NCI-H187 (cell line): ENCODE measurements at places on chromosomes 16 and 17.
A peak's percentile ranks its signal among the peaks of the same experiment; 100 is the strongest.

- DNase-seq: no peak
Observed at GRCh38 chr17:17729620-17730249, 48.5 kb downstream of the RAI1 start.

- DNase-seq: no peak
Observed at GRCh38 chr17:37024181-37024637, 75.5 kb downstream of the AATF start.

DNA sequence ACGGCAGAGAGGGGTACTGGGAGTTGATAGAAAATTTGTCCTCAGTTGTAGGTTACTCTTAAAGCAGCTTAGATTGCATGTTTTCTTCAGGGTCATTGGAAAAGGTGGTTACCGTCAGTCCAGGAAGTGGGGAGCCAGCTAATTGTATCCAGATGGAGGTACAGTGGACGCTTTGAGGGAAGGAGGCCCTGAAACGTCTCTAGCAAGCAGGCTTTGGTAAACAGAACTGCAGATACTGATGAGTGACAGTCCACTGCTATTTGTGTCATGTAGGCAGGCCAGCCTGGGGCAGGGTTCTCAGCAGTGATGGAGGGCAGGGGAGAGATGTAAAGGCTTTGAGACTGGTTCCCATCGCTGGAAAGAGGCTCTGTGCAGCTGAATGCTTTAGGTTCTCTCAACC lies 30.2 kb upstream of the ST6GALNAC1 start:
- DNase-seq: no peak

DNA sequence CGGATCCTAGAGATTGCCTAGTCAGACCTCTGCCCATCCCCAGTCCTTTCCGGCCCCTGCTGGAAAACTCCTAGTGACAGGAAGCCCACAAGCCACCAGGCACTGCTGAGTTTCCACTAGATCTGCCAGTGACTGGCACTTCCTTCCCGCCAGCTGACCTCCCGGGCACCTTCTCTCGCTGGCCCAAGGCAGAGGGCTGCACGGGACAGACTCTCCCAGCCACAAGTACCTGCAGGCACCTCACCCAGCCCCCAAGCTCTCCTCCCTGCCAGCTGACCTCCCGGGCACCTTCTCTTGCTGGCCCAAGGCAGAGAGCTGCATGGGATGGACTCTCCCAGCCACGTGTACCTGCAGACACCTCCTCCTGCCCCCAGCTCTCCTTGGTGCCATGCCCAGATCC lies 66.3 kb upstream of the DOC2B start:
- no peak for DNase-seq

- DNase-seq: no peak
Observed at GRCh38 chr16:75105306-75106061, 11.1 kb downstream of the LDHD start.

GRCh38 chr17:28427371-28427770 lies 21.4 kb upstream of the SLC46A1 start:
- DNase-seq: no peak

DNA sequence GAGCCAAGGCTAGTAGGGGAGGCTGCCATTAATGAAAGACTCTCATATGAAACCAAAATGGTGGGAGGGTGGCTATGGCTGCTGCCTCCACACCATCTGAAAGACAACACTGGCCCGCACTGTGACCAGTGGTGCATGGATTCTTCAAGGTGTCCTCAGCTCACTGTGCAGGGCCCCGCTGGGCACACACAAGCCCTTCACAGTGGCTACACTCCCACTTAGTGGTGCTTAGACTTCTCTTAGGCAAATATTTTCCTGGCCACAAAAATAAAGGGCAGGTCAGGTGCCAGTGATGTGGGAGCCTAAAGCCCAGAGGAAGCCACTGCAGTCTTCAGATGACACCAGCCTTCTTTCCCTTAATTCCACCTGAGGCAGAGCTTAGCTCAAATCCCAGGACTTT lies 38.1 kb upstream of the IRX3 start:
- no peak for DNase-seq

- no peak for DNase-seq
Observed at GRCh38 chr16:456891-457483, 31.5 kb downstream of the RAB11FIP3 start.

DNA sequence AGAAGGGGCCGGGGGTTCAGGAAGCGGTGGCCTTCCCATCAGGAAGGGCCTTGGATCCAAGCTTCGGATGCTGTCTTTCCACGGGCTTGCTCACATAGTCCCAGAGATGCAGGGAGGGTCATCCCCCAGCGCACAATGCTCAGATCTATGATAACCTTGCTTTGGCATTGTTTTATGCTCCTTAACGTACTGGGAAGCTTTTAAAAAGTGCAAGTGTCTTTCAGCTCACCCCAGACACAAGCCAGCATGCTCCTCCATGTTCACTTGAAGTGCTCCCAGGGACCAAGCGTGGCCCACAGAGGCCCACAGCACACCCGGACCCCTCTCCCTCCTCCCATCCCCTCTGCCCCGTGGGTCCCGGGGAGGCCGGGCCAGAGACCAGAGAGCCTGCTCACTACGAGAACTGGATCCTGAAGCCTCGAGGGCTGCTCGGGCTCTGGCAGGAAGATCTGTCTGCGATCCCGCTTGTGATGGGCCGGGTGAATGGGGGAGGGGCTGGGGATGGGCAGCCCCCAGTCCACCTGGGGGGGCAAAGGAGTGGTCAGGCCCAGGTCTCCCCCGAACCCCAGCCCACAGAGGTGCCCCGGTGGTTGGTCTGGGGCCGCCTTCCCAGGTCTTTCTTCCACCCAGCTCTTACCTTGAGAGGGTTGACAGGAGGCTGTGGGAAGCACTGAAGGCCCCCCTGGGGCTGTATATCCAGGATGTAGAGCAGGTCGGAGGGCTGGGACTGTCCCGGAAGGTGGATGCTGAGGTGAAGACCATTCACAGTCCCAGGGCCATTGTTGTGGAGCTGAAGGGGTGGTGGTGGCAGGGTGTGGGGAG lies 11.8 kb upstream of the FAM171A2 start:
- DNase-seq: no peak

GRCh38 chr17:28018439-28019070 lies 23.9 kb upstream of the NLK start:
- no peak for DNase-seq

DNA sequence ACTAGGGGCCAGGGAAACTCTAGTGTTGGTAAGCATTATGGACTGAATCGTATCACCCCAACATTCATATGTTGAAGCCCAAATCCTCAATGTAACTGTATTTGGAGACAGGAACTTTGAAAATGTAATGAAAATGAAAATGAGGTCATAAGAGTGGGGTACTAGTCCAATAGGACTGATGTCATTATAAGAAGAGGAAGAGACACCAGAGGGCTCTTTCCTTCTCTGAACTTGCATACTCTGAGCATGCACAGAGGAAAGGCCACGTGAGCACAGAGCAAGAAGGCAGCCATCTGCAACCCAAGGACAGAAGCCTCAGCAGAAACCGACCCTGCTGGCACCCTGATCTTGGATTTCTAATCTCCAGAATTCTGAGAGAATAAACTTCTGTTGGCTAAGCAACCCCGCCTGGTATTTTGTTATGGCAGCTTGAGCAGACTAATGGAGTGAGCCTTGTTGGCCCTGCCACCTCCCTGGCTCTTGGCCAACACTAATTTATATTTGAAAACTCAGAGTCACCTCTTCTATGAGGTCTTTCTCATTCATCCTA lies 273.4 kb downstream of the NTN1 start:
- no peak for DNase-seq

GRCh38 chr17:73697872-73698271 lies 53.6 kb upstream of the SDK2 start:
- DNase-seq: peak; percentile 42
